Osteocyte (in vitro differentiated cells): ENCODE measurements at places on chromosomes 1 and 21. TPM values are rescaled to one million over a fixed set of nuclear protein-coding genes. Genes with fewer than 3 reads are reported as not detected.

EVI5 gene
- total RNA-seq = 52.6 and 59.6 TPM in 2 replicates

EXTL1 gene
- total RNA-seq = 0.30 and 0.34 TPM in 2 replicates

NCMAP gene
- not detected in 2 replicates for total RNA-seq

METTL13 gene
- total RNA-seq = 22.0 and 30.6 TPM in 2 replicates

GRCh38 chr1:234322979-234323378 is 50.3 kb upstream of the COA6 start:
- no peak for DNase-seq

- DNase-seq = peak; percentile 68
These were observed 38.2 kb downstream of the CRYAA start for GRCh38 chr21:43207043-43207315.

GRCh38 chr1:42951588-42951987 is 7.1 kb downstream of the SLC2A1 start:
- no peak for DNase-seq

- DNase-seq = no peak
These were observed 46.1 kb downstream of the PUM1 start for GRCh38 chr1:31019401-31019800.

- no peak for DNase-seq
These were observed 696.0 kb upstream of the CHRM3 start for GRCh38 chr1:238690415-238690814.

DNA sequence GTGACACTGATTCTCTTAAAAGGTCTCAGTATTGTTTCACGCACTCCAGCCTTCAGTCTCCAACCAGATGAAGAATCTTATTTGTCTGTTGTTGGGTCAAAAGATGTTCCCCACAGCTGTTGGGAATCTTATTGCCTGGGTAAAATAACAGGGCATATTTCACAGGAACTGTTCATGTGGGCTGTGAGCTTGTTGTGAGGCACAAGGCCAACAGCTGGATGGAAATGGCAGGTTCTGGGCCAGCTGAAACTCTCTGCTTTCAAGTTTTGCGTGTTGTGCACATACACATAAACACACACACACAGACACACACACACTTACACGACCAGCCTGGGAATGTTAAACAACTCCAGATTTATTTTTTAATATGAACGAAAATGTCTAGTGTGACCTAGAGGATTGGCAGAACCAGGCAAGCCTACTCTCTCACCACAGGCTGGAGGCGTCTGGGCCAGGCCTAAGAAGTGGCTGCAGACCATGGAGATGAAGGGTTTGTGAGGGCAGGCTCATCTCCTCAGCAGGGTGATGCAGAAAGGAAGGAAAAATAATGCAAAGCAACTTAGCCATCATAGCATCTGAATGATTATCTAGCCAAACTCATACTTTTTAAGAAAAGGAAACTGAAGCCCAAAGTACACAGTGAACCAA is 357.0 kb downstream of the TTLL7 start:
- no peak for DNase-seq

DNA sequence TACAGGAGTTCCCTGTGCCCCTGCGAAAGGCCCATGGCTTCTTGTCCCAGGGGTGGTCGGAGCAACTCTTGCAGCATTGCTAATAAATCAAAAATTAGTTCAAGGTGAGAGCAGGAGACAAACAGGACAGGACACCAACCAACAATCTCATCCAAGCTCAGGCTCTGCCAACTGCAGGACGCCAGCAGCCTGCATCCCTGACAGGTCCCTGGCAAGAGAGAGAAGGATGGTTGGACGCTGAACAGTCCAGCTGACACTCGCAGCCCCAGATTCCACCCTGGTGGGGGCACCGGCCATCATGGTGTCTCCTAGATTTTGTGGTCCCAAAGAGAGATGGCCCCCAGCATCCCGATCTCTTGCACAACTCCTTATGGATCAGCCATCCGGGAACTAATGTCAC is 142.1 kb upstream of the VAMP3 start:
- DNase-seq = no peak

DNA sequence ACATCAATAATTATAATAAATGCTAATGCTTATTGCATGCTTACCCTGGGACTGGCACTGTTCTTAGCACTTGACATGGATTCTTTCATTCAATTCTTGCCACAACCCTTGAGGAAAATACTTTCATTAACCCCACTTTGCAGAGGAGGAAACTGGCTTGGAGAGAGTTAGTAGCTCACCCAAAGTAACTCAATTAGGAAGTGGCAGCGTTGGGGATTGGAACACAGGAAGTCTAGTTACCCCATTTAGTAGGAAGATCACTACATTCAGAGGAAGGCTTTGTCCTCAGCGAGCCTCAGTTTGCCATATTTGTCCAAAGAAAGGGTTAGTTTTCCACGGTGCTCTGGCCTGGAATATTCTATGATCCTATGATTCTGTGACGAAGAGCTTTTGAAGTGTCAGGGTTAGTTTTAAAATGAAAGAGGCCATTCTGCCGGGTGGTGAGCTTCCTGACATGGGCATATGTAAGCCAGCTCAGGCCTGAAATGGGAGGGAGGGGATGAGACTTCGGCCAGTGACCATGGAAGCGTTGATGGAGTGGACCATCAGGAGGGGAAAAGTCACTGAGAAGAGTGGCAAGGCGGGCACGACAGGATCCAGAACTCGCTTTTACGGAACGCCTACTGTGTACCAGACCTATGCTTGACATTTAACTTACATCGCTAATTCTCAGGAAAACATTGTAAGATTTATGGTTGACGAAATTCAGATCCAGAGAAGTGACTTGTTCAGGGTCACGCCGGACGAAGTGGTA is 28.2 kb upstream of the EPB41 start:
- DNase-seq = no peak

GRCh38 chr1:98035602-98036002 is 114.8 kb upstream of the DPYD start:
- no peak for DNase-seq

DNA sequence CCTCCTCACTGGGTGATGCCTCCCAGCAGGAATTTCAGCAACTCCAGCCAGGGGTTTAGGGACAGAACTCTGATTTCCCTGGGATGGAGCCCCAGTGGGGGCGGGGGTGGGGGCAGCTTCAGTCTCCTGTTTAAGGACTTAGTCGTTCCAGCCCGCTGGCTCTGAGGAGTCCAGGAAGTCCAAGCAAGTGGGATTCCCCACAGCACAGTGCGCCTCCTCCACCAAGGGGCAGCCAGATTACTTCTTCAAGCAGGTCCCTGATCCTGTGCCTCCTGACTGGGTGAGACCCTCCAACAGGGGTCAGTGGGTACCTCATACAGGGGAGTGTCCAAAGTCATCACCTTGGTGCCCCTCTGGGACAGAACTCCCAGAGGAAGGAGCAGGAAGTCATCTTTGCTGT is 1438.4 kb upstream of the B3GALT2 start:
- no peak for DNase-seq

DNA sequence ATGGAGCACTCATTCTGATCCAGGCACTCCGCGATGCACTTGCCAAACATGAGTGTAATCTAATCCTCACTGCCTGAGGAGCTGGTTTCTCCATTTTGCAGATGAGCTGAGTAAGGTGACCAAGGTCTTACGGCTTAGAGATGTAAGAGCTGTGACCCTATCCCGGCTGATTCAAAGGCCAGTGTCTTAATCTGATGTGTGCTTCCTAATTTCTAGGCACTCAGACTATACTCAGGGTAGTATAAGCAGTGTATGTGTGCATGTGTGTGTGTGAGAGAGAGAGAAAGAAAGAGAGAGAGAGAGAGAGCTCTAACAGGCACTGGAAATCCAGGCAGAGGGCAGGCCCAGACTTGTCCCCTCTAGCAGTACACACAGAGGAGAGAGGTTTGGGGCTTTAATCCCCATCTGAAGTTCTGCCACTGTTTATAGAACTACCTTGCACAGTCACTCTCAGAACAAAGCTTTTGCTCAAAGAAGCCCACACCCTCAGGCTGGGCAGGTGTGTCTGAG is 188.2 kb downstream of the ZBTB18 start:
- no peak for DNase-seq

DNA sequence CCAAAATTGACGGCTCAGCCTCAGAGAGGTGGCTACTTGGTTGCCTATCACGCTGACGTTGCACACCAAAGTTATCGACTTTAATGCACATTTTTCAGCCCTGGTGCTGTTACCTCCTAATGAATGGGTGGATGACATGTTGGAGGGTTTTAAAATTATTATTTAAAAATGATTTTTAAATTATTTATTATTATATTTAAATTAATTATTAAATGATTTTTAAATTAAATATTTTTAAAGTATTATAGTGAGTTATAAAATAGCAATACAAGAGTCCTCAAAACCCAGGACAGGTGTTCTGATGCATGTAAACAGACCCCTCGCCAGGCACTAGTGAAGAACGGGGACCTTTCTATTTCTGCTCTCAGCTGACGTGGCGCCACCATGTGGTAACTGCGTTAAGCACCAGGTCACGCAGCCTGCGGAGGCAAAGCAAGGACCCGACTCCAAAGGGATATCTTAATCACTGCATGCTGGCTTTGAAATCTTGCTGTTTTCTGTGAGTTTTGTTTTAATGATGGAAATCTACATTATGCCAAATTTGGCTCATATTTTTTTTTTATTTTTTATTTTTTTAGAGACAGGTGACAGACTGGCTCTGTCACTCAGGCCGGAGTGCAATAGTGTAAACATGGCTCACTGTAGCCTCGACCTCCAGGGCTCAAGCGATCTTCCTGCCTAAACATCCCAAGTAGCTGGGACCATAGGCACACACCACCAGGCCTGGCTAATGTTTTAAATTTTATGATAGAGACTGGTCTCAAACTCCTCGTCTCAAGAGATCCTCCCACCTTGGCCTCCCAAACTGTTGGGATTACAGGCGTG is 22.6 kb downstream of the CASP9 start:
- no peak for DNase-seq

DNA sequence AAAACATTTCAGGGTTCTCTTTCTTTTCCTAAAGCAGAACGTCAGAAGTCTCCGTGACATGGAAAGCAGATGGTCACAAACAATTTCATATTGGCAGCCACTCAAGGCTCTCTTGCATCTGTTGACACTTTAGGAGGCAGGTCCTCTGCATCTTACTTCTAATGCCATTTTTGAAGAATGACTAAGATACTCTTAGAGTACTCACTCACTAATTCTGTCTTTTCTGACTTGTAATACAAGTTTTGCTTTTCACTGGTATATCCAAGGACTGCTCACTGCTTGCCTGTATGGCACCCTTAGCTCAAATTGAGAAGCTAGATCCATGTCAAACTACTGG is 68.3 kb downstream of the PRRX1 start:
- no peak for DNase-seq

GRCh38 chr1:34176830-34177603 is at the start of gene C1orf94:
Gene C1orf94, plus strand, starts transcription at chr1:34176907. Its CDS starts 883 bp downstream, at chr1:34177790.
- no peak for DNase-seq

DNA sequence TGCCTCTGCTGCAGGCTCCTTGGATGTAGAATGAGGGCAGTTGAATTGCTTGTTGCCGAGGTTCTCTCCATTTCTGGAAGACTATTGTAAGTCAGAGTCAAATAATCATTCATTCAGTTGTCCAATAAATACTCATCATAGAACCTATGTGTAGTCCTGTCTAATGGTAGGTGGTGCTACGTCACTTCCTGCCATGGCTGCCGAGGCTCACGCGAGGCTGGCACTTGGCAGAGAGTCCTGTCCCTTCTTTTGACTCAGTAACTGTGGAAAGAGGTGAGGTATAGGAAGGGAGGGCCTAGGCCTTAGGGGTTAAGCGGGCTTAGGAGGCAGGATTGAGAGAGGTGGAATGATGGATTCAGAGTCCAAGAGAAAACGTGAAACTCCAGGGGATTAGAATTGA is 9.7 kb downstream of the ADARB1 start:
- DNase-seq = no peak

DNA sequence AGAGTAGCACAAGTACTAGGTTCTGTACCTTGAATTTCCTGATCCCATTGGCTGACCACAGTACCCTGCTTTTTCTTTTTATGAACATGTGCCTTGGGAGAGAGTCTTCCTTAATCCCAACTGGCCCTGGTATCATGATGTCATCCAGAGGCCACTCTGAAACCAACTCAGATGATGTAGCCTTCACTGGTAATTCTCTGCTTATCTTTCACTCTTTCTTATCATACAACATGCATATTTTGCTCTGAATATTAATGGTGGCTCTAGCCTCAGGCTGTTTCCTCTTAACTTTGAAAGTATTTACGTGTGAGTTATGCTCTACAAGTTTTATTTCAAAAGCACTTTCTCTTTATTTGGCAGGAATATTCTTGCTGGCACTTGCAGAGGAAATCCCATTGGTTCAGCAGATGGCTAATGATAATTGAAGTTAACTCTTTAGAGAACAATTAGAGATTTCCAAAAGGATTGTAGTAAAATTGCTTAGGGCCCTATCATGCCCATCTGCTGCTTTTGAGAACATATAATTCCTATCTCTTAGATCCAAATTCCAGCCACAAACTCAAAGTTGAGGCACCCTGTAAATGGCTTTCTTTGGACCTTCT is 86.1 kb downstream of the PTGER3 start:
- no peak for DNase-seq
